Endothelial cell of umbilical vein (primary cell): ENCODE measurements at places on chromosomes 6 and 20. TPM values are rescaled to one million over a fixed set of nuclear protein-coding genes. Genes with fewer than 3 reads are reported as not detected.
A peak's percentile ranks its signal among the peaks of the same experiment; 100 is the strongest.

Gene DDX43
- total RNA-seq: 0.92 and 0.95 TPM in 2 replicates

DNA sequence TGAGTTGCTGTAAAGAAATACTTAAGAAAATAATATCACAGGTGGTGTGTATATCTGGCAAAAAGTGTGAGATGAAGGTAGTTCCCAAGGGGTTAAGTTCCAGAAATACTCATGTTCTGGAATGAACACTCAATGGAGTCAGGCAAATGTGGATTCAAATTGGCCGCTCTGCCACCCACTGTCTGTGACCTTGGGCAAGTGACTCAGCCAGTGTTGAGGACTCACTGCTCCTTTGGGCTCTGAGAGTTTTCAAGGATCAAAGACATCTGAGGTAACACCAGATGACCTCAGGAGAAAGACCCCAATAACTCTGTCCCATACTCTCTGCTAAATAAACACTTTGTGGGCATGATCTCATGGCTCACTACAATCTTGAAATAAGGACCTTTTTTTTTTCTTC lies 59.2 kb upstream of the EYA2 start:
- no peaks in the 10 kb centered on the region for H3K4me1 ChIP-seq
- no peak for DNase-seq
- no peak overlapping the region for H3K4me3 ChIP-seq
- no peaks in the 10 kb centered on the region for H3K27me3 ChIP-seq
- H3K27ac ChIP-seq: no peak overlapping the region
- no peaks in the 10 kb centered on the region for H3K36me3 ChIP-seq

GRCh38 chr6:6723921-6724538 lies 135.5 kb downstream of the LY86 start:
- H3K4me3 ChIP-seq: no peak overlapping the region
- H3K36me3 ChIP-seq: no peaks in the 10 kb centered on the region
- peaks cover 19% of the 10 kb centered on the region for H3K4me1 ChIP-seq

DNA sequence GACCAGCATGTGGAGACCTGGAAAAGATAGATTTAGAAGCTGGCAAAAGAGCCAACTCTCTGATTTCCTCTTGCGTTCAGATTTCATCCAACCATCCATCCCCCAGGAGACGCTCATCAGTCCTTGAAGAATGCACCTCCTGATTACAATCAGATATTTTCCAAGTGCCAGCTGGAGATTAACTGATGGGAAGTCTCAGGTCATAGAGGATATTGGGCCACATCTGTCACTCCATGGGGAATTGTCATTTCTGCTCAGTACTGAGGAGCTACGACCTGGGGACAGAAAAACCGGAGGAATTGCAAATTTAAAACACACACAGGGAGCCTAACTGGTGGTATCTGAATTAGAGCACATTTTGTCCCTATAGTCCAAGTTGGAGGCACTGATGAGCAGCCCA lies 496.2 kb upstream of the SULF2 start:
- H3K4me3 ChIP-seq: no peak overlapping the region
- no peak overlapping the region for H3K27ac ChIP-seq
- peaks cover 46% of the 10 kb centered on the region for H3K4me1 ChIP-seq
- no peak for DNase-seq
- H3K27me3 ChIP-seq: no peaks in the 10 kb centered on the region

DNA sequence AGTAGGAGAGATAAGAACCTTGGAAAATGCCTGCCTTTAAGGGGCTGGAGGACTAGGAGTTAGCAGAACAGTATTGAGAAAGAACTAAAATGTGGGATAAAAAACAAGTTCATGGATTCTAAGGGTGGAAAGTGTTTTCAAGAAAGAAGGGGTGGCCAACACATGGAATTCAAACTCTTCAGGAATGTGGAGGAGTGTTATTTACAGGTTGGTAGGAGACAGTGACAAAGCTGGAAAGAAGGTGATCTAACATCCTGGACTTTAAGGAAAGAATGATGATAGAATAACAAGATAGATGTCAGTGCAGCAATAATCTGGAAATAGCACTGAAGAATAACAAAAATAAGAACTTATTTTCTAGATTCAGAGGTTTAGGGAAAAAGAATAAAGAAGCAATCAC lies 54.0 kb upstream of the TNFRSF21 start:
- H3K36me3 ChIP-seq: no peaks in the 10 kb centered on the region
- H3K27me3 ChIP-seq: no peaks in the 10 kb centered on the region
- no peak overlapping the region for H3K27ac ChIP-seq
- no peak for DNase-seq
- no peak overlapping the region for H3K4me3 ChIP-seq

GRCh38 chr6:28896505-28897368 lies 27.0 kb downstream of the TRIM27 start:
- peaks cover 6% of the 10 kb centered on the region for H3K4me1 ChIP-seq
- no peaks in the 10 kb centered on the region for H3K27me3 ChIP-seq
- DNase-seq: peak; percentile 75

GRCh38 chr6:133297657-133298056 lies 56.5 kb downstream of the EYA4 start:
- H3K36me3 ChIP-seq: no peaks in the 10 kb centered on the region
- H3K27me3 ChIP-seq: no peaks in the 10 kb centered on the region
- no peak for DNase-seq
- no peaks in the 10 kb centered on the region for H3K4me1 ChIP-seq
- no peak overlapping the region for H3K4me3 ChIP-seq
- H3K27ac ChIP-seq: no peak overlapping the region
